ENCODE measurements at places on chromosomes 5 and 9. TPM values are rescaled to one million over a fixed set of nuclear protein-coding genes. Genes with fewer than 3 reads are reported as not detected.

GRCh38 chr5:40355846-40356245 is 323.9 kb upstream of the PTGER4 start:
- DNase-seq = no peak

DNA sequence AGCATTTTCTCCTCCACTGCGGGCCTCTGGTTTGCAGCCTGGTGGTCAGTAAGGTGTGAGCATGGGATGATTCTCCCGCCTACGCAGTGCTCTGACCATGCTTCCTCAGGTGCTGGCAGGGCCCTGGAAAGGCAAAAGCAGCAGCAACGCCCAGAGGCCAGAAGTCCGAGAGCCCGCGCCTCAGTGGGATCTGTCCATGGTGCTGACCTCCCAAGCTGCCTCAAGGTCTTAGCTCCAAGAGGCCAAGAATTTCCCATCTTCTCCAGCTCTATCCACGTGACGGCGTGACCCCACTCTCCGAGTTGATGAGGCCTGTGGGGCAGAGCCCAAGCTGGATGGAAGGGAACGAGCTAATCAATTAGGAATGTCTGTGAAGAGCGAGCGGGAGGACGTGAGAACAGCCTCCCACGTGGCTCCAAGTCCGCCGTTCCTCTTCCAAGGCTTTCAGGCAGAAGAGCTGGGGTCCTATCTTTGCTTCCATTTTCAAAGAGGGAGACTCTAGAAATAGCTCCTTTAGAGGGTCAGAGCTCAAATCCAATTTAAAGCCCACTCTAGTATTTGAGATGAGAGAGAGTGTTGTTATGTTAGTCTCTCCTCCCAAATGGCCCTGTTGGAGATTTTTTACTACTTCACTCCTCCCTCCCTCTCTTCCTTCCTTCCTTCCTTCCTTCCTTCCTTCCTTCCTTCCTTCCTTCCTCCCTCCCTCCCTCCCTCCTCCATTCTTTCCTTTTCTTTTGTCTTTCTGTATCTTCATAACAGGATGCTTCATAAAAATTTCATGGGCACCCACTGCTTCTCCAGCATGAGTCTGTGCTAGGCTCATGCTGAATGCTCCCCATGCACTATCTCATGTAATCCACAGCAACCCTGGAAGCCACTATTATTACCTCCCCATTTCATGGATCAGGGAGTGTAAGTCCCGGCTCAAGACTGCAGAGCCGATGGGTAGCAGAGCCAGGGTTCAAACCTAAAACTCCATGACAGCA is 69.3 kb downstream of the OLFM1 start:
- DNase-seq = no peak

Gene PLCXD3
- 24.4 TPM for total RNA-seq

Gene MEIKIN
- 1.4 TPM for total RNA-seq

DNA sequence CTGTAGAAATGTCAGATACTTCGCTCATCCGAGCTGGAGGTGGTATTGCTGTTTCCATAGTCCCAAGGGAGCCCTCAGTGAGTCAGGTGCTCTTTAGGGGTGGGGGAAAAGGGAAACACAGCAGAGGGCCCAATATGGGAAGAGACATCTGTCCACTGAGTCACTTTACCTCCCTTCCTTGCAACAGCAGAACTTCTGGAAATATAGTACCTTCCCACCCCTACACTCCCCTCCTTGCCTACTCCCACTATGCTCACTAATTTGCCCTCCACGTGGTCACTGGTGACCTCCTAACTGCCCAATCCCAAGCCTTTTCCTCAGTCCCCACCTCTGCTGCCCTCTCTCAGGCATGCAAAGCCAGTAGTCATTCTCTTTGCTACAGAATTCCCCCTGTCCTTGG is 1.9 kb downstream of the HK3 start:
- DNase-seq = no peak

Gene PCA3
- total RNA-seq = not detected

Gene NUTM2F
- not detected for total RNA-seq

GRCh38 chr5:132493821-132494220 is 3.2 kb upstream of the IRF1 start:
- DNase-seq = no peak

Gene FST
- 19.2 TPM for total RNA-seq

Gene CA9
- total RNA-seq = not detected
